ENCODE measurements at places on chromosomes 12 and 14.

DNA sequence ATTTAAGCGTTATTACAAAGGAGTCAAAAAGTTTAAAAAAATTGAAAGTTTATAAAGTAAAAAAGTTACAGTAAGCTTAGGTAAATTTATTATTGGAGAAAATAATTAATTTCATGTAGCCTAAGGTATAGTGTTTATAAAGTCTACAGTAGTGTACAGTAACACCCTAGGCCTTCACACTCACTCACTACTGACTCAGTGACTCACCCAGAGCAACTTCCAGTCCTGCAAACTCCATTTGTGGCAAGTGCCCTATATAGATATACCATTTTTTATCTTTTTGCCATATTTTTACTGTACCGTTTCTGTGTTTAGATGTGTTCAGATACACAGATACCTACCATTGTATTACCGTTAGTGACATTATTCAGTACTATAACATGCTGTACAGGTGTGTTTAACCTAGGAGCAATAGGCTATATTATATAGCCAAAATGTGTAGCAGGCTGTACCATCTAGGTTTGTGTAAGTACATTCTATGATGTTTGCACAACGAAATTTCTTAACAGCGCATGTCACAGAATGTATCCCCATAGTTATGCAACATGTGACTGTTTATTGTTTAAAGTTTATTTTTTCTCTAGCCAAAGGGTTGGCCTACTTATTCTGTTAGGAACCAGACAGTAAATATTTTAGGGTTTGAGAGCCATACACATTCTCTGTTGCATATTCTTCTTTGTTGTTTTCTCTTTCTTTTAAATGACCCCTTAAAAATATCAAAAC, 155.5 kb downstream of the PCNX1 start:
- no peak for DNase-seq

DNA sequence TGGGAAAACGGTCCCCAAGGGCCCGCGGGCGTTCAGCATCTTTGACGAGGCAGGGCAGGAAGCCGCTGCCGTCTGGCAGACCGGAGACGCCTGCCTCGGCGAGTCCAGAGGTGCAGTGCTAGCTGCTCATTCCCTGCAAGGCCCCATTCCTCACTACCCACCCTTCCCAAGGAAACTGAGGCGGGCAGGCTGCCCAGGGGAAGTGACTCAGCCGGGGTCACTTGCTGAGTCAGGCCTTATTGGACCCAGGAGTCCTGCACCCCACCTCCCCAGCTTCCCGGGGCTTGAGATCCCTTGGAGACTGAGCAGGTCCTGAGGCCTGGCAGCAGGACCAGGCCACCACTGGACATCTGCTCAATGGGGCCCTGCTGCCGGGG, 3.7 kb downstream of the SH2B3 start:
- DNase-seq = no peak

DNA sequence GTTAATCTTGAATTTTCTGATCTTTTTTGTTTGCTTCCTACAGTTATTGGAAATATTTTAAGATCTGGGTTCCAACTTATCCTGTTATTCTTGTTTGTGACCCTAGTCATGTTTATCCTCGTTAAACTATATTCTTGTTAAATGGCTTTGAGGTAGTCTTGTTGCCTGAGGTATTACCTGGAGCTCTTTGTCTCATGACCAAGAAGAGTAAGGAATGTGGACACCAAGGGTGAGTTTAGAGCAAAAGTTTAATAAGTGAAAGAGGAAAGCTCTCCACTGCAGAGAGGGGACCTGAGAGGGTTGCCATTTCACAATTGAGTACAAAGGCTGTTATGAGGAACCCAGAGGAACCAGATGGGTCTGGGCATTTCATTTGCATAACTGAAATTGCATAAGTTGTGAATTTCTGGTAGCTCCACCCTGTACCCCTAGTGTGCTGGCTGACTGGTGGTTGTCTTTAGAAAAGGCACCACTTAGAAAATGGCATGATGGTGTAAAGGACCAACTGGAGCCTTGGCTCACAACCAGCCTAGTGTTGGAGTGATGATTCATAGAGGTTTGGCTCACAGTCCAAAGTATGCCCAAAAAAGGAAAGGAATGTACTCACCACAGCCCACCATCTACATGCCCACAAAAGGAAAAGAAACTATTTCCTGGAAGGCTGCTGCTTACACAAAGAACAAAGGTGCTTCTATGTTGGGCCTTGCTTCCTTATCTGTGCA, 36.7 kb upstream of the RESF1 start:
- DNase-seq = no peak

DNA sequence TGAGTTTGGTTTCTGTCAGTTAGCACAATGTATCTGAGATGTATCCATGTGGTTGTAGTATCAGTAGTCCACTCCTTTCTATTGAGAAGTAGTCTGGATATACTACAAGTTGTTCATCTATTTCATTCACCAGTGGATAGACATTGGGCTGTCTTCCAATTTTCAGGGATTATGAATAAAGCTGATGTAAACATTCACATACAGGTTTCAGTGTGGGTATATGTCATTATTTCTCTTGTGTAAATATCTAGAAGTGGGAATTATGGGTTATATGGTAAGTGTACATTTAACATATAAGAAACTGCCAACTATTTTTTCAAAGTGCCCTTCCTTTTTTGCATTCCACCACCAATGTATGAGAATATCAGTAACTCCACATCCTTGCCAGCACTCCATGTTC, 35.9 kb downstream of the PHLDA1 start:
- no peak for DNase-seq

DNA sequence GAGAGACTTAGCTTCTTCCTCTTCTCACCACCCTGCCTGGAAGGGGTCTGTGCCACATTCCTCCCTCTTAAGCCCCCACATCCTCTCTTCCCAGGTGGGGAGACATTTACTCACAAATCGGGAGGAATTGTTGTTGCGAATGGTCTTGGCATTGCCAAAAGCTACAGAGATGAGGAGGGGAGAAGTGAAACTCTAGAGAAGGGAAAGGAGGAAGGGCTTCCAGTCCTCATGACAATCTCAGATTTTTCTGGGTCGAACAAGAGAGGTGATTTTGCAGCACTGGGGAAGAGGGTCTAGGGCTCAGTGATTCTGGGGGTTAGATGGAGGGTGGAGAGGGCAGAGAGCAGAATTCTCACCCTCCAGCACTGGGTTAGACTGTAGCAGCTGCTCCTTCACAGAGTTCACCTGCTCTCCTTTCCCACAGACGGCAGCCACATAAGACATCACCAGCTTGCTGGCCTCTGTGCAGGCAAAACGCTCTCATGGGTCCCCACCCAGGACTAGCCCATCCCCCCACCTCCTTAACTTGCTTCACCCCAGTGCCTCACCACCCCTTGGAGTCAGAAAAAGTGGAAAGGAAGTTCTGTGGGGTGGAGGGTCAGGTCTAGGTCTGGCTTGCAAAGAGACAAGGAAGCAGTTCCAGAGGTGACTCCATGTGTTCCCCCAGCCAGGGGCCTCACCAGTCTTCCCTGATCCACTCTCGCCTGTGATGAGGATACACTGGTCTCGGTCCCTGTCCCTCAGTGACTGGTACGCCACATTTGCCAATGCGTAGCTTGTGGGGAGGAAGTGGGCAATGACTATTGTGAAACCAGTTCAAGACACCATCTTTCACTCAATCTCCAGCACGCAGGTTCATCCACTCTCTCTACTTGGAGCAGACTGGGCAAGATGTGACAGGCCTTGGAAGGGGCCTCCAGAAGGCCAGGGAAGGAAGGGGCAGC, 2.7 kb downstream of the MYO1A start:
- DNase-seq = no peak

GRCh38 chr14:76883447-76883846, 57.2 kb downstream of the LRRC74A start:
- no peak for DNase-seq

- no peak for DNase-seq
Measured at GRCh38 chr12:69000540-69001243, 67.7 kb upstream of the CPM start.

- no peak for DNase-seq
Measured at GRCh38 chr14:89806451-89806850, 148.1 kb downstream of the EFCAB11 start.

GRCh38 chr14:94940263-94940993, 170.5 kb upstream of the GSC start:
- DNase-seq = no peak

DNA sequence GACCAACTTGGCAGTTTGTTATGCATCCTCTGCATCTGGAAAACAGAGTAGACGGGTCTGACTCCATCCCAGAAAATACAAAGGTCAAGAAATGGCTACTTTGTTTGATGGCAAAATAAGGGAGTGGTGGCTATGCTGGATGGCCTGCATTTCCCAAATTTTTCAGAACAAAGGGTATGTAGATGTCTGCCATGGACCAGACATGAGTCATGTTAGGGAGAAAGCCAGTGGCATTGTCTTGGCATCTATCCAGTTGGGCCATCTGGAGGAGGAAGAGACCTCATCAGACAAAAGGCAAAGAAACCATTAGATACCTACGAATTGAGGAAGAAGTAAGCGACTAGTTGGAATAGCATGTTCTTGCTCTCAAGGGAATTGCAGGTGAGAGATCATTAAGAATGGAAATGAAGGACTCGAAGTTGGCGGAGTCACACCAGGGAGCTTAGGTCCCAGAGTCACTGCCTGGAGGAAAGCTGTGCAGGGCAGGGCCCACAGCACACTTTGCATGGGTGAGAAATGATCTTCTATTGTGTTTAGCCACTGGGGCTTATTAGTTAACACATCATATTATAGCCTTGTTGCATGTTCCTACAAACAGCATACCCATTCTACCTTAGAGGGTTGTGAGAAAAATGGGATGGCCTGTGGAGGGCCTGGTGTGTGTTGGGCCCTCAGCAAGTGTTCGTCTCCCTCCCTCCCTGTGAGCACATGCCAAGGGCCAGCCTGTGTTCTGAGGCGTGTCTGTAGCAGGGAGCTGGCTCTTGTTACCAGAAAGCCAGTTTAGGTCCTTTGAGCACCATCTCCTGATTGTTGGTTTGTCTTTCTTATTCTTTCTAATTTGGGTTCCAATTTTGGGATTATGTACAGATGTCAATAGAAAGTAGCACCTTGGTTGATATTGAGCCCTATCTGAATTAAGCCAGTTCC, 119.4 kb downstream of the KTN1 start:
- DNase-seq = no peak

- no peak for DNase-seq
Measured at GRCh38 chr12:6438345-6438744, 6.4 kb upstream of the CD27 start.
